ENCODE measurements at places on chromosomes 2 and 18.

DNA sequence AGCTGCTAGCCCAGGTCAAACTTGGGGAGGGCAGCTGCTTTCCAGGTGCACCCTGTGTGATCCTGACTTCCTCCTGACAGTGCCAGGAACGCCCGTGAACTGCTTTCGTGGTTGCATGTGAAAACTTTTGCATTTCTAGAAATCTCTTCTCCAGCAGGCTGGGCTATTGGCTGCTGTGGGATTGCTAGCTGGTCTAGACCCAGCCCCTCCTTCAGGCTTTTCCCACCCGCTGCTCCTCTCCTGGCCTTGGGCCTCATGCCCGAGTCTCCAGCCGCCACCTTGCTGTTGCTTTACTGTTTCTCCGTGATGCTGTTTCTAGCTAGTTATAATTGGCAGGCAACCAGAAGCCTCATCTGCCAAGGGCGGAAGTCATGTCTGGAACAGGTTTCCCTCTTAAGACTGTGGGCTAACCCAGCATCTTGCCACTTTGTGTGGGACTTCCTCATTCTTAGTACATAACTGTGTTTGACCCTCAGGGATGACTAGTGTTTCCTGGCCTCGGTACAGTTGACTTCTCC, 27.0 kb upstream of the MGAT4A start:
- DNase-seq = peak; percentile 92

DNA sequence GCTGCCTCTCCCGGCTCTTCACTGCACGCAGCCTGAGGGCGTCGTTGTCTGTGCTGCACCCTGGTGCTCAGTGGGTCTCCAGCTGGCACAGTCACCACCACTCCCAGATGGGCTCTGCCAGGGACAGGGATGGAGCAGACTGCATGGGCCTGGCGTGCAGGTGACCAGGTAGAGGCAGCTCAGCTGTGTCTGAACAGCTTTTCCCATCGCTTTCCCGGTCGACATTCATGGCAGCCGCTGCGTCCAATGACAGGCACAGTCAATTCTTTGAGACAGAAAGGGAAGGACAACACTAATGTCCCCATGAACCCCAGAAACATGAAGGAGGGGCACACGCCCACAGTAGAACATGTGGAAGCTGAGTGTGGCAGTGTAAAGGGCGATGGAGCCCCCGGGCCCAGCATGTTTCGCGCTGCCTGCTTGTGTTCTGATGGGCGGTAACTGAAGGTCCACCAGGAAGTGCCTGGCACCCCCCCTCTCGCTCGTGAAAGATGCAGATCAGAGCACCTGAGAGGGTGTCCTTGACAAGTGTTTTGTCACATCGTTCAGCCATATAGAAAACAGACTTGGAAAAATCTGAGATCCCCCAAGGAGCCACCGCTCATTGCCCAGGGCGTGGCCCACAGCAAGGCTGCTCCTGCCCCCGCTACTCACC, 122.4 kb downstream of the NFATC1 start:
- DNase-seq = no peak

DNA sequence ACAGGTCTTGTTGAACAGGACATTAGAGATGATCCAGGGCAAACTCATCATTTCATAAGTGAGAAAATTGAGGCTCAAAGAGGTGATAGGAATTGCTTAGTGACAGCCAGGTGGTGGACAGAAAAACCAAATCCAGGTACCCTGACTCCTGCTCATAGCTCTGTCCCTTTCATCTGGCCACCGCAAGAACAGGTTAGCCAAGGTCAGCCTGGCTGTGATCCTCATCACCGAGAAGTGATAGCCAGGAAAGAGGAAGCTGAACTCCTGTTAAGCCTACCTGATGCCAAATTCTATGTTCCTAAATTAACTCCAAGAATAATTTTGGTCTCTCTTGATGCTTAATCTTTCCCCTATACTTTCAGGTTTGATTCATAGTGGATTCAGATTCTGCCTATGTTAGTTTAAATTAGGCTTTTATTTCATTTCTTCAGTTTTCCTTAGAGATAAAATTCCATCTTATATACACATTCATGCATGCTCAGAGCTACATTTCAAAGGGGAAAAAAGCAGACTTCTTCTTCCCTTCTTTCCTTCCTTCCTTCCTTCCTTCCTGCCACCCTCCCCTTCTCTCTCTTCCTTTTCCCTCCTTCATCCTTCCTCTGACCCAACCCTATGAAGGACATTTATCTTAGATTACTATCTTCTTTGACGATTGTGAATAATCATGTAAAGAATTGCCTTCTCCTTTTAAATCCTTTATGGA, 17.3 kb upstream of the CRIM1 start:
- no peak for DNase-seq

DNA sequence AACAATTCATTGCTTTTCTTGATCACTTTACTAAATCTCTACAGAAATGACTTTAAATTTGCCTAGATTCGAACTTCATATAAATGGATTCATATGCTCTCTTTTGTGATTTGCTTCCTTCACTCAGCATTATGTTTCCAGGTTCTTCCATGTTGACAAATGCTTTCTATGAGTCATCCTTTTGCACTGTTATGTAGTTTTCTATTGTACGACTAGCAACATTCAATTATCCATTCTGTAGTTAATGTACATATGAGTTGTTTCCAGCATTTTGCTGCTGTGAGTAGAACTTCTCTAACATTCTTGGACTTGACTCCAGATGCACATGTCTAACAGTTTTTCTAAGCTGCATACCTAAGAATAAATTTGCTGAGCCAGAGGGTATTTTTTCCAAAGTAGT, 66.5 kb upstream of the NEUROD1 start:
- DNase-seq = peak; percentile 17

DNA sequence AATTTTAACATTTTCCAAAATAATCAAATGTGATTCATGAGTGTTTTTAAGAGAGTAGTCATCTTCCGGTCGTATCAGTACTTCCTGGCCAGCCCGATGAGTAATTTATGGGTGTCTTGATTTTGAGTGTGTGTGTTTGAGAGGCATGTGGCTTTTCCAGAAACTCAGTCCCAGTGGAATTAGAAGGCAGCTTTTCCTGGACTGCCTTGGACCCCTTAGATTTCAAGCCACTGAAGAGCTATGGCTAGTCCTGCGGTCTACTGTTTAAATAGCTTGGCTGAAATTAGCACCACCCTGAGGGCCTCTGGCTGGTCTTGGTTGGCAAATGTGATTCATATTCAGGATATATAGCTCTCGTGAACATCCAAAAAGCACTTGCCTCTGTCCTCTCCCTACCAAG, 59.4 kb downstream of the HK2 start:
- peak; percentile 93 for DNase-seq

DNA sequence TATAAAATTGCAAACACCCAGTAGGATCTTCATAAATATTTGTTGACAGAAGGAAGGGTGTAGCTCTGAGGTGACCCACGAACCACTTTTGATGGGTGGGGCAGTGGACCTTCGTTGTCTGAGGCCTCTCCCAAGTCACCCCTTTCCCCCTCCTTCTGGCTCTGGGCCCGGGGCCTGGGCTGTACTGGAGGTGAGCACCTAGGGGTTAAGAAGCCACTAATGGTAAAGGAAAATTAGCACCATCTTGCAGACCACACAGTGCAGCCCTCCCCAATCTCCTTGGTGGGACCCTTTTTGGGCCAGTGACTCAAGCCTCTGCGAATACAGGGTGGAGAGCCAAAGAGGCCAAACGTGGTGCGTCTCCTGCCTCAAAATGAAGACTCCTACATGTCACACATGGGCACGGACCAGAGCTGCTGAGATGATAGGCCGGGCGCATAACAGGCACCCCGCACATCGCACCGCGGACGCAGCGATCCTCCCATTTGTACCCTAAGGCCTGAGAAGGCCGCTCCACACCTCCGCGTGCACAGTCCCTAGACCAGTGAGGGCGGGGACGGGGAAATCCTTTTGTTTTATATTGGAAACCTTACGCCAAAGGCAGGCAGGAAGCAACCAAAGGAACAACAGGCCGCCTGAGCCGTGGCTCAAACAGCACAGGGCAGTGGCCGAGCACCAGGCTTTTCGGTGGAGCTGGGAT, 31.9 kb upstream of the ATP6V1B1 start:
- DNase-seq = no peak

GRCh38 chr2:228866781-228867180, 404.3 kb downstream of the PID1 start:
- DNase-seq = no peak

DNA sequence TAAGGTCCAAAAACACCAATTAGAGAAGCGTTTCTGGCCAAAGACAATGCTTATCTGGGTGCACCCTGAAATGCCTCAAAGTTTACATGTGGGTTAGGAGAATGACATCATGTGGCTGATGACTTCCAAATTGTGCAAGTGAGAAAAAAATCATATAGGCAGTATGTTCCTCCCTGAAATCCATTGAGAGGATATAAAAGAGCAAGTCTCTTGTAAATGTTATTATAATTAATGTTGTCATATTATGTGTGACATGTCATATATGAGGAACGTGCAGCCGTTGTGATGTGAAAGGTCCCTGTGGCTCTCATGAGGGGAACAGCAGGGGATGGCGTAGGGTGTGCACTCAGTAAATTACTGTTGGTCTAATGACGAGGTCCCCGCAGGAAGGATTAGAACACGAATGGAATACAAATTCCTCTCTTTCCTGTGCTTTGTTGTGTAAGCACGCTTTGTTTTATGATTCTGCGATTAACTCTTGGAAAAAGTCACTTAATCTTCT, 290.8 kb downstream of the PRKCE start:
- peak; percentile 30 for DNase-seq

DNA sequence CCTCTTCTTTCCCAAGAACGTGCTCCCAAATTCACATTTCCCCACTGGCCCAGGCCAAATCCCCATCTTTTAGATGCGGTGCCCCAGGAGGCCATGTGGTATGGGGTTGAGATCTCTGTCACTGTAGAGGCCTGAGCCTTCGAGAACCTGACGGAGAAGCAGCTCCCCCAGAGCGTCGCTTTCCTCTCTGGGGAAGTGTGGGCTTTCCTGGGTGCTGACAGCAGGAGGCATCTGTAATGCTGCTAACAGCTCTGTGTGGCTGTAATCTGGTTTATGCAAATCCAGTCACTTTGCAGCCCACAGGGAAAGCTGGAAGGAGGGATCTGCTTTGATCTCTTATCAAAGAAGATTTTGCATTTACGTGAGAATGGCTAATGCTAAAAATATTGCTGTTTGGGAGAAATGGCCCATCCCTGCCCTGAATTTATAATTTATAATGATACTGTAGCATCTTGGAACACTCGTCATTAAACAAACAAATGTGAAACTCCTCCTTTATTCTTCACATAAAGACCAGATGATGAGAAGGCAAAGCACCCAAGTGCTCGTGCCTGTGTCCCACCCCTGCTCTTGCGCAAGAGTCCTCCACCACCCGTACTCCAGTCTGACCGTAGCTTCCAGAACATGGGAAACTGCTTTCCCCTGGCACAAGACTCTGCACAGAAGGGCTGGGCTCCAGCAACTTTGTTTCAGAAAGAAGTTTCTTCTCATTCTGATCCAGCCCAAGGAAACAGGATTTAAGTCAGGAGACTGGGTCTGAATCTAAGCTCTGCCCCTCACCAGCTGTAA, 109.9 kb upstream of the EPC2 start:
- DNase-seq = no peak

- no peak for DNase-seq
Measured at GRCh38 chr18:49342690-49343089, 117.8 kb downstream of the DYM start.

GRCh38 chr2:41329040-41329439, 718.8 kb upstream of the PKDCC start:
- no peak for DNase-seq

GRCh38 chr18:56115071-56116015, 523.0 kb downstream of the TXNL1 start:
- no peak for DNase-seq

- DNase-seq = no peak
Measured at GRCh38 chr2:195022508-195022830, 634.6 kb upstream of the SLC39A10 start.

DNA sequence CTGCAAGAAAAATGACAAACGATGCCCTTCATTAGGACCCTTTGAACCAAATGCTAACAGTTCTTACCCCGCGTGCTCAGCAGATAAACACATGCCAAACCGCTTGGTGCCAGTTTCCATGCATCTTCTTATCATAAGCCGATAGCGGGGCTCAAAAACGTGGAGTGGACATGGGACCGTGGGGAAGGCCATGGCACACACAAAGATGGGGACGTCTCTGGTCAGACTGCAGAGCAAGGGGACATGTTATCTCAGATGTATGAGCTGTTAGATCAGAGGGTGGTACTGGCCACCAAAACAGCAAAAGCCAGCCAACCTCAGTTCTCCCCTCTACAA, 28.2 kb downstream of the LONRF2 start:
- no peak for DNase-seq

DNA sequence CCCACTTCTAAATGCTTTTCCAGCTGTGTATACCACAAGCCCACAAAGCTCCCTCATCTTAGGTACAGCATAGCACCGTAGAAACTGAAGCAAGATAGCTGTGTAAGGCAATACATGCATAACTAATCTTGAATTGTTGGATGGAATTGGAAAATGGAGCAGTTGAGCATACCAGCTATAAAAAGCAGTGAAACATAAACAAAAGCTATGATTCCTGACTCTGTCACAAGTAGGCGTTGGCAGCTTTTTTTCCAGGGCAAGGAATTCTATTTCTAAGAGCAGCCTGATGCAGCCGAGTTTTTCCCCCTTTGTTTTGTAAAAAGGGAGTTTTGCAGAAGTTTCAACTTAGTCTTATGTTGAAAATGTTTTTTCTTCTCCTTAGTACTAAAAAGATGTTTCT, 32.4 kb downstream of the MOGAT1 start:
- DNase-seq = peak; percentile 79

DNA sequence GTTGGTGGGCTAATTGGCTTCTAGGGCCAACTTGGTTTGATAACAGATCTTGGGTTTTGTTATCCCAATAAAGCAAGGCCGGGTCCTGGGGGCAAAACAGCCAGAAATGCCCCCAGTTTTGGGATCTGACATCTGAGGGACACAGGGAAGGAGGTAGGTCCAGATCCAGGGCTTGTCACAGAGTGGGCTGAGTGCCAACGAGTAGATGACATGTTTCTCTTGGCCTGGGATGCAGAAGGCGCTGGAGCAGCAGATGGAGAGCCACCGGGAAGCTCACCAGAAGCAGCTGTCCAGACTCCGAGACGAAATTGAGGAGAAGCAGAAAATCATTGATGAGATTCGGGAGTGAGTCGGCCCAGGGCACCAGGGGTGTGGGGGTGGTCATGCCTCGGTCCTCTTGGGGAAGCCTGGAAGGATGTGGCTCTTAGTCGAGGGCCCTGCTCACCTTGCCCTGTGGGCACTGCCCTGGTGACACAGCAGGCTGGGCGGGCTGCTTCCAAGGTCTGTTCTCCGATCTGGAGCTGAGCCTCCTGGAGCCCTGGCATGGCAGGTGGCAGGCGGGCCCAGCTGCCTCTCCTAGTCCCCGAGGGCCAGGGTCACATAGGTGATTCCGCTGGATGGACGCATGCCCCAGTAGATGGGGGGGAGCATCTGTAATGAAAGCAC, 40.2 kb upstream of the LYPD6B start:
- DNase-seq = no peak

GRCh38 chr2:170822290-170823087, 5.8 kb downstream of the GAD1 start:
- DNase-seq = no peak

- no peak for DNase-seq
Measured at GRCh38 chr2:193480187-193480586, 1285.5 kb upstream of the TMEFF2 start.

Data from ELR (cell line).